ENCODE measurements at places on chromosomes 2 and 18. TPM values are rescaled to one million over a fixed set of nuclear protein-coding genes. Genes with fewer than 3 reads are reported as not detected.

The UGT1A4 gene
- not detected for polyA plus RNA-seq

The FAHD2B gene
- 17.3 TPM for polyA plus RNA-seq

The MRO gene
- polyA plus RNA-seq, result not detected

The UGT1A6 gene
- polyA plus RNA-seq, result not detected

The SERPINB10 gene
- polyA plus RNA-seq, result not detected

The GPATCH11 gene
- 14.7 TPM for polyA plus RNA-seq

The DLX1 gene
- polyA plus RNA-seq, result 83.1 TPM

The DOK6 gene
- 7.4 TPM for polyA plus RNA-seq

The GGCX gene
- polyA plus RNA-seq, result 33.9 TPM

The COL5A2 gene
- 6.6 TPM for polyA plus RNA-seq

The CPO gene
- polyA plus RNA-seq, result 1.2 TPM

The GPR35 gene
- polyA plus RNA-seq, result 2.8 TPM

The ZNG1B gene
- polyA plus RNA-seq, result 106 TPM
